ENCODE measurements at places on chromosomes 3 and 15.

- no peak for DNase-seq
Measured at GRCh38 chr3:12922881-12923431, 81.6 kb upstream of the RPL32 start.

- DNase-seq, result no peak
Measured at GRCh38 chr3:37029516-37030163, 36.3 kb downstream of the MLH1 start.

DNA sequence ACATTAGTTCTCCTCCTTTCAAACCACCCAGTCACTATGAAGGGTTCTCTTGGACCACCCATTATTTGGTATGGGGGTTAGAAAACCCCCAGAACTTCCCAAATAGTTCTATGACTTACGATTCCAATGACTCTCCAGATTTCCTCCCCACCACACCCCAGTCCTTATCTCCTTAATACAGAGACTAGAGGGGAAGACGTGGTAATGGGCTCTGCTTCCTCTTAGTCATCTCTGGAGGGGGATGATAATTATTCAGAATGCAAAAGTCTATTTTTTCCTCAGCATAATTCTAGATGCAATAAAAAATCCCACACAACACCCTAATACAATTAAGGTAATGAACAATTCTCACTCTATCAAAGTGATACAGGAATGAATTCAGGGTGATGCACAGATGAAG, 48.9 kb upstream of the CFAP161 start:
- DNase-seq, result no peak

GRCh38 chr3:76532158-76532822, 507.6 kb upstream of the ROBO2 start:
- no peak for DNase-seq

DNA sequence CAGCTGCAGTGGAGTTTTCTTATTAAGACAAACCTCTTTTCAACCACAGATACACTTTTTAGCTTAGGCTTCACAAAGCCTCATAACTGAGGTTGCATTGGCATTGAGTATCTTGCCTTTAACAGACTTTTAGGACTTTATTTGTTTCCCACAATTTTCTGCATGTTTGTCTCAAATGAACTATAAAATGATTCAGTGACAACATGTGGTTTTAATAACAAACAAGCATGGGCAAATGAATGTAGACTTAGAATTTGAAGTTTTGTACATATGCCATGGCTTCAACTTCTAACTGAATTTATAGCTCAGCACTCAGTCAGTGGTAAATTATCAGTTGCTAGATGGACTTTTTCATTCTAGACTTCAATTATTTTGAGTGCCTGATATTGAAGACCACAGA, 101.6 kb downstream of the SLC25A26 start:
- DNase-seq, result no peak

DNA sequence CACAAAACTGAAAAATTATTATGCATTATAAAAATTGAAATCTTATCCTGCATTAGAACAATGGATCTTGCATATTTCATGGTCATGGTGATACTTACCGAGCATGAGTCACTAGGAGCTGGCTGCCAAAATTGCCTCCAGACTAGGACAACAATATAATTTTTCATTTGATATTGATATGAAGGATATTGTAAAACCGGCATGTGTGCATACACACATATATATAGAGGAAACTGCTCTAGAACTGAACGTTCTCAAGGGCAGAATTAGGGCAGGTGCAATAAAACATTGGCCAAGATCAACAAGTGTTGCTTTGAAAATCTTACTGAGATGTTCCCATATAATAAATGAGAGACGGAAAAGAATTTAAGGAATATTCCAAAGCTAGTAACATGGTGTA, 319.4 kb upstream of the POU1F1 start:
- no peak for DNase-seq

- no peak for DNase-seq
Measured at GRCh38 chr3:184466413-184466960, 86.6 kb downstream of the CHRD start.
